ENCODE measurements at places on chromosomes 2 and 18.

GRCh38 chr2:234481301-234481700 is 15.6 kb downstream of the ARL4C start:
- DNase-seq = no peak

- no peak for DNase-seq
These were observed 35.8 kb upstream of the PTPN4 start for GRCh38 chr2:119723784-119724467.

DNA sequence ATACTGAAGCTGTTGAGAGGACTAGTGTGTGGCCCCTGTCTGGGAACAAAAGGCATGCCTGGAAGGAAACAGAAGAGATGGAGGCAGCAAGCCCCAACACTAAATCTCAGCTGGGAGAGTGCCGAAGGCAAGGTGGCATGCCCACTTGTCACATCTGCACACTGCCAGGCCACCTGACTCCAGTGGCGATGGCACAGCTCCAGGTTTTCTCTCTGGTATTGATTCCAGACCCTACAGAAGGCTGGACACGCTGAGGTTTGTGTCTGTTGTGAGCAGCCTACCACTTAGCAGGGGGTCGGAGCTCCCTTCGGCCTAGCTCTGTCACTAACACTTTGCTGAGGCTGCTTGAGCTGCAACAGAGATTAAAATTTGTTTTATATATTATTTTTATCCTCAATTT is 307.3 kb downstream of the TDRD15 start:
- DNase-seq = no peak

DNA sequence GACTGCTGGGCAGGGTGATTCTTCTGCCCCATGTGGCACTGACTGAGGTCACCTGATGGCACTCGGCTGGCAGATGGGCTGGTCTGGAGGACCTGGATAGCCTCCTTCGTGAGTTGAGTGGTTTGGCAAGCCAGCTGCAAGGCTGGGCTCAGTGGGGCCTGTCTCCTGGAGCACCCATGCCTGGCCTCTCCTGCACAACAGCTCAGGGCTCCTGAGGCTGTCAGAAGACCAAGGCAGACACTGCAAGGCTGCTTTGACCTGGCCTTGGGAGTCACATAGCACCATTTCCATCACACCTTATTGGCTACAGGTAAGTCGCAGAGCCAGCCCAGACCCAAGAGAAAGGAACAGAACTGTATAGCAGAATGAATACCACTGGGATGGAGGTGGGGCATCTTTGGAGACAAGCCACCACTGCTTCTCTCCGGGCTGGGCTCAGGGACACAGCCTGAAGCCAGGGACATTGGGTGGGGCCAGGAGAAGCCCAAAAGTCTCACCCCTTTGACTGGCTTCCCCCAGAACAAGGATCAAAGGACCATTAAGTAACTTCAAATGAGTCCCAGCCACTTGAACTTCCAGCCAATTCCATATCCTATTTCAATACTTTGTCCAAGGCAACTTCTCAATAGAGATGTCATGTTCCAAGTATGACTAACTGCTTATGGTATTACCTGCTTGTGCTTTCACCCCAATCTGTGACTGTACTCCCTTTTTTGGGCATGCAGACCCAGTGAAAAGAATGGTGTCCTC is 156.3 kb downstream of the CABLES1 start:
- DNase-seq = no peak

DNA sequence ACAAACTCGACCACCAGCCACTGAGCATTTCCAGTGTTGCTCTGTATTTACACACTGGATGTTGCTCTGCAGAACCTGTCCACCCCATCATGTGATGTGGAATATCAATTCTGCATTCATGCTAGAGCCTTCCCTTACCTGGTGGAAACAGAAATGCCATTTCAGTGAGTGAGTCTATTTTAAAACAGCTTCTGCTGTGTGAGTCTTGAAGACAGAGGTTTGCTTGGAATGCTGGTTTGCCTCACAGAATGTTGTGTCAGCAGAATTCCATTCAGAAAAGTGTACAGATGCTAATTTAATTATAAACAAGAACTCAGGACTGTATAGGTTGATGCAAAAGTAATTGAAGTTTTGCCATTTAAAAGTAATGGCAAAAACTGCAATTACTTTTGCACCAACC is 118.3 kb downstream of the MAP3K20 start:
- DNase-seq = no peak
